Neuronal stem cell (in vitro differentiated cells): ENCODE measurements at places on chromosomes 4 and X.
A peak's percentile ranks its signal among the peaks of the same experiment; 100 is the strongest.

GRCh38 chrX:25278341-25278740, 262.6 kb upstream of the ARX start:
- DNase-seq = no peak

GRCh38 chrX:318739-319578, at the start of gene GTPBP6:
Gene GTPBP6, minus strand, starts transcription at chrX:318796. Its CDS starts 9 bp downstream, at chrX:318787.
- DNase-seq = peak; percentile 99

DNA sequence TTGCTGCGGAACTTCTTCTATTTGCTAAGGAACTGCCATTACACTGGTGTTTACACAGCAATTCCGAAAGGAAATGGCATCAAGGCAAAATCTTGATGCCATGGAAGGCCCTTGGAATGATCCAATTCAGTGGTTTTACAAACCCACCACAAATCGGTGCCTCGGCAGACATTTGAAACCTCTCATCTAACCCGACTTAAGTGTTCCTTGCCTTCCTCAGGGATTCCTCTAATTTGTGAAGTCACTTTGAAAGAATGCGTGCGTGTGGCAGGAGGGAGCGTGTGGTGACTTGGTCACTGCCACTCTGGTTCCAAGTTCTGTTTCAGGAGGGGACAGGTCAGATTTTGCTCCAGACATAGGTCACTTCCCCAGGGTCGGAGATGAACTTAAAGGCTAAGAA, 4.8 kb downstream of the NOP14 start:
- no peak for DNase-seq

DNA sequence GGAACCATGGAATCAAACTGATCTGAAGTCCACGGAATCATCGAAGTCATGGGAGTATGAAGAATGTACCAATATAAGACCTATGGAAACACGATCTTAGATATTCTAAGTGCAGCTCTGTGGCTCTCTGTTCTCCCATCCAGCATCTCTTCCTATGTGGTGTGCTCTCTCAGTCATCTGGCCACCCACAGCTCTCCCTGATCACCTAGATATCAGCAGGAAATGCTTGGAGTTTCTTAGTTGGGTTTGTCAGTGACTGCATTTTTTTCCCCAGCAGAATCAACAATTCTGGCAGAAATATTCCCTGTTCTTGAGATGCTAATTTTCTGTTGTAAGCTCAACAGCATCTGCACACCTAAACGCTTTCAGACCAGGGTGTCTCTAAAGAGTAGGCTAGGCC, 94.1 kb downstream of the GC start:
- no peak for DNase-seq

GRCh38 chr4:140289486-140289885, 84.0 kb upstream of the SCOC start:
- DNase-seq = no peak

DNA sequence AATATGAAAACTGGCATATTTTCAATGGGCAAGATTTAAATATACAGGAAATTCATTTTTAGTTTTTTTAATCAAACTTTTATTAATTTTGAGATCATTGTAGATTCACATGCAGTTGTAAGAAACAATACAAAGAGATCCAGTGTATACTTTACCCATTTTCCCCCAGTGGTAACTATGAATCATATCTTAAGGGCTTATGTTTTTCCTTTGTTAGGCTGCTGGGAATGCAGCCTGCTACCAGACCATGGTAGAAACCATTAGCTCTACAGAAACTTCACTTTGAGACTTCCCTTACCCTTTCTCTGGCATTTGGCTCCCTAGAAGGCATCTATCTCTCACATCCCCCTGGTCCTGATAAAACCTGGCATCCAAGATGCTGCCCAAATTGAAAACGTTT, 147.6 kb upstream of the EOLA2 start:
- no peak for DNase-seq

- no peak for DNase-seq
Measured at GRCh38 chr4:113534711-113535110, 226.8 kb downstream of the CAMK2D start.

DNA sequence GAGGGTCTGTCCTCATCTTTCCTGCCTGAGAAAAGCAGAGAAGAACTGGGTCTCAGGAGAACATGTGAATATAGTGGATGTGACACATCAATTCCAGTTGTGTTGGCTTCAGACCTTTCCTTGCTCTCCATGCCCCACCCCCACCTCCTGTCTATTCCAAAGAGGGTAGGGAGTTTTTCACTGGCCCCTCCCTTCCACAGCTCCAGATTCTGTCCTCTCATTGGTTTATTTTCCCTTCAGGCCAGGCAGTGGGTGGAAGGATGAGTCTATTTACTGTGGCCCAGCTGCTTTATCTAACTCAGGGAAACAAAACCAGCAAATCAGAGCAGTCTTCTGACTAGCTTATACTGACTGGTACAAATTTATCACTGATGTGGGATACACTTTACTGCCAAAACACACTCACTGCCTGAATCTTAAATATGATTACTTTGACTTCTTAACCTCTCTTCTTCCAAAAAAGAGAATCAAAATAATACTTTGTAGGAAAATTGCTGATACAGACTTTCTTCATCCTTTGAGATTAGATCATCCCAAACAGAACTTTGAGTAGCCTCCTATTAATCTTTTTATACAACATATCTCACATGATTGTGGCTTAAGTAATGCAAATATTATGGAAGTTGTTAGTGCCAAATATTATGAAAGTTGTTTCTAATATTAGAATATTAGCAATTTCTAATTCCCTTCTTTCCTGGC, 221.2 kb downstream of the MID1 start:
- DNase-seq = no peak

- no peak for DNase-seq
Measured at GRCh38 chr4:155569471-155569870, 97.2 kb upstream of the GUCY1A1 start.

GRCh38 chrX:29143356-29143755, 556.1 kb downstream of the IL1RAPL1 start:
- no peak for DNase-seq
